Activated T-cell treated with anti-CD3 and anti-CD28 coated beads, Interleukin-2, amount 50 U/mL, for 48 hours (primary cell): ENCODE measurements at places on chromosomes 5 and 9.
A peak's percentile ranks its signal among the peaks of the same experiment; 100 is the strongest.

DNA sequence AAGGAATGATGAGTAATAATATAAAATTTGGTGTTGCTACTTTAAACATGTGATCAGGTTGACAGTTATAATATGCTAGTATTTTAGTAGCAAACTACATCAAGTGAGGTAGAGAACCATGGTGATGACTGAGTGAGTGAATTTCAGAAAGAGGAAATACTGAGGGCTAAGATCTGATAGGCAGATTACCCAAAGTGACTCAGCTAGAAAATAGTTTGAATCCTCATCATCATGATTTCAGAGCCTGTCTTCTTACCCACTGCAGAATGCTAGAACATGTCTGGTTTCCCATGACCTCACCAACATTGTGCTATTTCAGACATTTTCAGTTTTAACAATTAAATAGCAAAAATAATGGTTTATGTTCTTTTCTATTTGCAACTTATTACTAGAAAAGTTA, 602.1 kb downstream of the TAF11L14 start:
- no peak for DNase-seq

- no peak for DNase-seq
Observed at GRCh38 chr9:92633614-92634278, 36.2 kb downstream of the IPPK start.

- peak; percentile 25 for DNase-seq
Observed at GRCh38 chr9:109319626-109320241, 1.1 kb downstream of the EPB41L4B start.

GRCh38 chr5:58153255-58153654, 306.6 kb downstream of the PLK2 start:
- no peak for DNase-seq

DNA sequence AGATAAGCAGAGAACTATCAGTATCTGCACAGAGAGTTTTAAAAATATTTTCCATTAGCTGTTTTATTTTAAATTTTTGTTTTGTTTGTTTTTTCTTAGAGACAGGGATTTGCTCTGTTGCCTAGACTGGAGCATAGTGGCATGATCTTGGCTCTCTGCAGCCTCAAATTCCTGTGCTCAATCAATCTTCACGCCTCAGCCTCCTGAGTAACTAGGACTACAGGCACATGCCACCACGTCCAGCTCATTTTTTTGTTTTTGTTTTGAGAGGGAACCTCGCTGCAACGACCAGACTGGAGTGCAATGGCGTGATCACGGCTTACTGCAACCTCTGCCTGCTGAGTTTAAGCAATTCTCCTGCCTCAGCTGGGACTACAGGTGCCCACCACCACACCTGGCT, 138.2 kb upstream of the LPAR1 start:
- DNase-seq = no peak

- DNase-seq = no peak
Observed at GRCh38 chr9:1837453-1838084, 177.6 kb upstream of the SMARCA2 start.

DNA sequence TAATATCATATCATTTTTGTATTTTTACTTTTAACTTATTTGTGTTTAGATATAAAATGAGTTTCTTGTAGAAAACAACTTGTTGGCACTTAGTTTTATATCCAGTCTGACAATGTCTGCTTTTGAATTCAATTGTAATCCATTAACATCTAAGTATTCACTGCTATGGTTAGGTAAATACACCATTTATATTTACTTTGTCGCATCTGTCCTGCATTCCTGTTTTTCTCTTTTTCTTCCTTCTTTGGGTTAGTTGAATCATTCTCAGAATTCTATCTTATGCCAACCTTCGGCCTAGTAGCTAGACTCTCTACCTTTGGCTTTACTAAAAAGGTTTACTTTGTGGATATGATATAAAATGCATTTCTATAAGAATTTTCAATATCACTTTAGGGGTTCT, 107.6 kb downstream of the PLCXD3 start:
- no peak for DNase-seq

- no peak for DNase-seq
Observed at GRCh38 chr5:54997081-54997480, 11.7 kb upstream of the ESM1 start.

DNA sequence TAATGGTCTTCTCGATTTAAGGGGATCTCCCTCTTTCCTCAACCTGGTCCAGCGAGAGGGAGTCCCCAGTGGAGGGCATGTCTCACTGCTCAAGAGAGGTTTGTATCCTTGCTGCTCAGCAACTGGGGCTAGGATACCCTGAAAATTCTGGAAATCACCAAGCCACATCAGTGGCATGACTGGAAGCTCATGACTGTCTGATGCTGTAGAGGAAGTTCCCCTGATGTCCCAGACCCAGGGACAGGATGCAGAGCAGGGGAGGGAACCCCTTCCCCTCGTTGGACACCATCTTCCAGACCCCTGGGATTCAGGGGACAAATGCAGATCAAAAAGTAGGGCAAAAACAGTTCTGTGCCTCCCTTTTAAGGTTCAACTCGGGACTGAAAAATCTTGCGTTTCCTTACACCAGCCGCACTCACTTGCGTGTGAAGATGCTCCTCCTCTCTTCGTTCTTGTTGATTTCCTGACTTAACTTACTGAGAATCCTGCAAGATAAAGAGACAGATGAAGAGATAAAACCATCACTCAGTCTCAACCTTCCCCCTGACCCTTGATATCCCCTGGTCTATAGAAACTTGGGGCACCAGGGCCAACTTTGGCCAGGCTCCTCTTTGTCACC, 22.1 kb downstream of the LCP2 start:
- DNase-seq = peak; percentile 48

DNA sequence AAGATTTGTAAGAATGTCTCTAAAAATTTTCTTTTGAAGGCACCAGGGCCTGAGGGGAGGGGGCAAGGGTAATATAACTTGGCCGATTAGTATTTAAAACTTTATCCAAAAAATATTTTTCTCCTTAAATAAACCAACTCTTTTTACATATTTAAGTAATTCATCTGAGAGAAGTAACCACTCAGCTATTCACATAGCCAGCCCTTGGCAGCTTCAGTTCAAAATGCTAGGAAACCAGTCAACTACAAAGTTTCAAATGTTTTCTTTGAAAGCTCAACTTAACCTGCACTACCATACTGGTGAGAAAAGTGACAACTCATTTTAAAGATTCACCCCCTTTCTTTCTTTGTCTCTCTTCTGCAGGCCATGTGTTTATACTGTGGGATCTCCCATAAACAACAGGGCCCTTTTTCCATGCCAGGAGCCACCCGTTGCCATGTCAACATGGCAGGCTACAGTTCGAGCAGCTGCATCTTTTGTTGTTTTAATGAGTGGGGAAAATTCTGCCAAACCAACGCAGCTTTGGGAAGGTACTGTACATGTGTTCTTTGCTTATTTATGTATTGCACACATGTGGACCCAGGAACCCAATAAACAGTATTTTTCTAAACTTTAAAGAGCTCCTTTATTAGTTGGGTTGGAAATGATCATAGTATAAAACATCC, 46.3 kb downstream of the AOPEP start:
- no peak for DNase-seq

DNA sequence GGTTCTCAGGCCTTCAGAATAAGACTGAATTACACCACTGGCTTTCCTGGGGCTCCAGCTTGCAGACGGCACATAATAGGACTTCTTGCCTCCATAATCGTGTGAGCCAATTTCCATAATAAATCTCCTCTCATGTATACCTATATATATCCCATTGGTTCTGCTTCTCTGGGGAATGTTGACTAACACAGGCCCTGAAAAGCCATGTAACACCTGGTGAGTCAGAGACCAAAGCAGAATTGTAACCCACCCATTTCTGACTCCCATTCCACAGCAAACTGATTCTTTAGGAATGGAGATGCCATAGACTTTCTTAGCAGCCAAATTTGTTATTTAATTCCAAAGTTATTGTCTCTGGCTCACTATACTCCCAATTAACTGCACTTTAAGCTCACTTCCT, 85.4 kb upstream of the AGXT2 start:
- no peak for DNase-seq

- DNase-seq = no peak
Observed at GRCh38 chr9:90613502-90613901, 29.1 kb downstream of the DIRAS2 start.

GRCh38 chr5:88952996-88953643, 70.1 kb upstream of the MEF2C start:
- DNase-seq = no peak

DNA sequence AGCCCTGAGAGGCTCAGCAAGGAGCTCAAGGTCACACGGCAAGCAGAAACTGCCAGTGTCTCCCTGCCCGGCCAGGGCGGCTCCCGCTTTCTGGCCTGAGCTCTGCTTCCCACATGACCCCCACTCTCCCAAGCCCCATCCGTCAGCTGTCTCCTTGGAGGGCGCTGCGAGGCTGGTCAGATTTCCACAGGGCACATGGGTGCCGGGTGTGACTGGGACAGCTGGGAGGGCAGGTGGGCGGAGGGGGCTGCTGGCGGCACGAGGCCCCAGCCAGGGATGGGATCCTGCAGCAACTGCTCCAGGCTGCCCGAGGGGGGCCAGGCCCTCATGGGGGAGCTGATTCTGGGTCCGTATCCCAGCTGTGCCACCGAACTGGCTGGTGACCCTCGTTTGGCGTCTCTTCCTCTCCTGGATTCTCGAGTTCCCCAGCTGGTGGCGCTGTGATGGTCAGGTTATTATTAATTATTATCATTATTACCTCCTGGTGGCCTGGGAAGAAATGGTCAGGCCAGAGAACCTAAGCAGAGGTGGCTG, 12.9 kb upstream of the WDR38 start:
- no peak for DNase-seq

DNA sequence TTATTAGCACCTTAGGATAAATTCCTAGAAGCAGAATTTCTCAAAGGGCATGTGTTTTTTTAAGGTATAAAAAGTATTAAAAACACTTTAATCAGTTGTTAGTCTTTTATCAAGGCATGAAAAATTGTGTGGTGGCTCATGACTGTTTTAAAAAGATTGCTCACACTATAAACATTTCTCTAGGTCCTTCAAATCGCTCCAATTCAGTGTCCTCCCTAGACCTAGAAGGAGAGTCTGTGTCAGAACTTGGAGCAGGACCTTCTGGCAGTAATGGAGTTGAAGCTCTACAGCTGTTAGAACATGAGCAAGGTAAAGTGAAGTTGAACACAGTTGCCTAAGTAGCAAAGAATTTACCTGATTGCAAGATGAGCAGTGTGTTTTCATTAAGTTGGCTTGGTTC, 62.0 kb downstream of the GAPVD1 start:
- DNase-seq = no peak

- DNase-seq = no peak
Observed at GRCh38 chr9:135509458-135509857, 9.0 kb downstream of the MRPS2 start.

DNA sequence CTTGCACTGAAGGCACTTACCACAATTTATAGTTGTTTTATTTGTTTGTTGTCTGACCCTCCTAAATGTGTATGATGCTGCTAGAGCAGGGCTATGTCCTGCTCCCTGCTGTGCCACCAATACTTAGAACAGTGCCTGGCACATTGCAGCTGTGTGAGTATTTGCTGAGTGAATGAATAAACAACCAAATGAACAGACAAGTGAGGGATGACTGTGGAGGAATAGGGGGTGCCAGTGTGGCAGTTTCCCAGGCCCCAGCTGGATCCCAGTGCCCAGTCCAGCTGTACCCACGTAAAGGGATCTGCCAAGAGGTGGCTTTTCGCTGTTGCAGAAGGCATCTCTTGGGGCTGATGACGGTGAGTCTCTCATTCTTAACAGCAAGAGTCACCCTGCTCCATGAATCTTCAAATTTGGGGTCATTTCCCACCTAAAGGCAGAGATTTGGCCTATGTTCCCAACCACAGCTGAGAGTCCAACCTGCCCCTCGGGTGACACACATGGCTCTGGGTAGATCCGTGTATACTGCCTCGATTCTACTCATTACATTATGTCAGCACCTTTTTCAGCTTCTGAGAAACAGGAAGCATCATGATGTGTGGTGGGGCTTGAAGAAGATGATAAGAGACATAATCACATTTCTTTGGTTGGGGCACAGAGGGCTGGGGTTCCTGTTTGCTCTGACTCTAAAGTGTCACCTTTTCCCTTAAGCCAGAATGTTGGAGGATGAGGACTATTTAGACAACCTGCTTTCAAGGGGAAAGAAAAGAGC, 14.3 kb downstream of the IL5 start:
- DNase-seq = peak; percentile 30

- DNase-seq = no peak
Observed at GRCh38 chr9:16245756-16246440, 624.6 kb downstream of the BNC2 start.

DNA sequence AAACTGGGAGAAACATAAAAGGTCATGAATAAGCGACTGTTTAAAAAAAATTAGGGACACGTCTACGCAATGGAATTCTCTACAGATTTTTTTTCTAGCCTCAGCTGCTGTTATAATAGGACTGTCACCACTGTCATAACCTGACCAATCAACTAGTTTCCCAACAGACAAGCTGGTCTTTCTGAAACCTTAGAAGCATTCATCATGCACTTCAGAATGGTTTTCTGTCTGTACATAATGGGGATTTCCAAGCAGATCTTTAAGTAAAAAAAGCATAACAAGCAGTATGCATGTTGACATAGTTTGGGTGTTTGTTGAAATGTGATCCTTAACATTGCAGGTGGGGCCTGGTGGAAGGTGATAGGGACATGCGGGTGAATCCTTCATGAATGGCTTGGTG, 58.3 kb upstream of the SEMA6A start:
- no peak for DNase-seq

- DNase-seq = no peak
Observed at GRCh38 chr5:3709717-3710348, 114.2 kb downstream of the IRX1 start.

DNA sequence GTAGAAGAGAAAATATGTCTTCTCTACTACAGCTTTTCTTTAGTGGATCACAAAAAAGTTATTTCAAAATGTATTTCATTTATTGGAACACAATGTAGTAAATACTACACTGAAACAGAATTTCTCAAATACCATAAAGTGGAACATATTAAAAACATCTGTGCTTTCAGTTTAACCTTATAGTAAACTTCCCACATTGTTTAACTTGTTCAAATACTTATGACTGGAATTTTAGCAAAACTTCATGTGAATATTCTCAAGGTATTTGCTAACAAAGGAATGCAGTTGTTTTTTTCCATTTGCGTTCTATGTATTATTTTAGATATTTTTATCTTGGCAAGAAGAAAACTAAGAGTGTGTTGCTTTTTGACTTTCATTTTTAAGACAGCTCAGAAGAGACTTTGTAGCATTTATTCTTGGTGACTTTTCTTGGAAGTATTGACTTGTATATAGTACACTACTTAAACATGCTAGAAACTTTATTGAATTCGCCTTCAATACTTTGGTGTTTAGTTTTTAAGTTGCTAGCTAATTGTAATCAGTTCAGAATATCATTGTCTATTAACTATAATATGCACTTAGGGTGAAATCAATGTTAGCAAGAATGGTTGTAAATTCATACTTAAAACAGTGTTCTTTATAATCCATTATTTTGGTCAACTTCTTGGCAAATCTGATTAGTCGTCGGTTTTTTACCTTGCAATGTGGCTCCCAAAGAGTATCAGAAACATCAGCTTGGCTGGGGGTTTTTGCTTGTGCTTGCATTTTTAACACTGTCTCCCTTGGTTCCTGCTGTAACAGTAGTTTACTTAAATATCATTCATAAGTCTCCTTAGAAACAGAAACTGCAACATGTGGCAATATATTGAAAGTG, 5.0 kb upstream of the RHOBTB3 start:
- no peak for DNase-seq

- DNase-seq = no peak
Observed at GRCh38 chr9:89879276-89879675, 274.5 kb downstream of the GADD45G start.

GRCh38 chr5:4017076-4017803, 421.6 kb downstream of the IRX1 start:
- DNase-seq = no peak

- no peak for DNase-seq
Observed at GRCh38 chr5:15056988-15057592, 185.5 kb upstream of the ANKH start.

GRCh38 chr9:6619909-6620308, 25.6 kb downstream of the GLDC start:
- no peak for DNase-seq
